ENCODE measurements at places on chromosomes 12 and 14.

DNA sequence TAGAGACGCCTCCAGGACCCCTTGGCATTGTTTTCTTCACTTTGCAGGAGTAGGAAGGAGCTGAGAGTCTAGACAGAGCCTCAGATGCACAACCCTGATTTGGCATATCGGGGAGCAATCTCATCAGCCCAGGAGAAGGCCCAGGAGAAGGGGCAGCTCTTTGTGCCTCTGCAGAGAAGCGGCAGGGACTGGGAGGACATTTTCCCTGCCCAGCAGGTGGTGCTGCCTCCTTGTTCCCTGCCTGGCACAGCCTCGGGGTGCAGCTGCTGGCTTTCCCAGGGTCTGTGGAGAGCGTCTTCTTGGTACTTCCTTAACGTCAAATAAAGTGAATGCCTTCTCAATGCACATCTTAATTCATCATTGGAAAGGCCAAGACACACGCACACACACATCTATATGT lies 419.5 kb downstream of the TMEM121 start:
- DNase-seq = no peak

DNA sequence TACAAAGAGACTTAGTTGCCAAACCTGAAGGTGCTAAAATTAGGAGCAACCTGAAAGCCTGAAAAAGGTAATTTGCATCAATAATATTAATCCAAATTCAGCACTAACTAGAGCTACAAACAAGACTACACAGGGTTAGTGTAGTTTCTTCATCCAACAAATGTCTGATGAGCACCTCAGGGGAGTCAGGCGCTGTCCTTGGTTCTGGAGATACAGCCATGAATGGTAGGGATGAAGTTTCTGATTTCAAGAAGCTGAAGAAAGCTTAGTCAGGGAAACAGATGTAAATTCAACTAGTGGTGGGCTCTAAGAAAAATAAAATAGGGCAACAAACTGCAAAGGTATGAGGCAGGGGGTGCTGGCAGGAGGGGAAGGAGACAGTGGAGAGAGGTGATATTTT lies 266.3 kb downstream of the GLT1D1 start:
- DNase-seq = no peak

- DNase-seq = no peak
These were observed at the start of gene ACSS3 for GRCh38 chr12:81077686-81078441. Gene ACSS3 (plus strand): TSS chr12:81078079. CDS start chr12:81078121, 42 bp downstream.

GRCh38 chr12:123761841-123762714 lies at the start of gene DNAH10:
Gene DNAH10 (plus strand): TSS chr12:123762301. CDS start chr12:123762337, 36 bp downstream.
- no peak for DNase-seq

DNA sequence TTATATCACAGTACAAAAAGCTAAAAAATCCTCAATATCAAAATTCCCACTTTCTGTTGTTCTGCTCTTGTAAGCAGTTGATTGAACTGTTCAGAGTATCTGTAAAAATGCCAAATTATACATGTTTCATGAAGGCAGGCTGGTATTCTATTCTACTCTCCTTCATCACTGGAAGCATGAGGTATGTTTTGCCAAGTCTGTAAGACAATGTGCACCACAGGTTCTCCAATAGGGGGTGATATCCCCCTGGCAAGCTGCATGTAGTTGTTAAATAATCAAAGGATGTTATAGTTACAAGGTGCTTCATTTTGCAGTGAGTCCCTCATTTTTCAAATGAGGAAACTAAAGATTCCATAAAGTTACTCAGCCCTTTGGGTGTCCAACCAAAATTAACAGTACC lies 15.1 kb upstream of the NEK9 start:
- DNase-seq = no peak

DNA sequence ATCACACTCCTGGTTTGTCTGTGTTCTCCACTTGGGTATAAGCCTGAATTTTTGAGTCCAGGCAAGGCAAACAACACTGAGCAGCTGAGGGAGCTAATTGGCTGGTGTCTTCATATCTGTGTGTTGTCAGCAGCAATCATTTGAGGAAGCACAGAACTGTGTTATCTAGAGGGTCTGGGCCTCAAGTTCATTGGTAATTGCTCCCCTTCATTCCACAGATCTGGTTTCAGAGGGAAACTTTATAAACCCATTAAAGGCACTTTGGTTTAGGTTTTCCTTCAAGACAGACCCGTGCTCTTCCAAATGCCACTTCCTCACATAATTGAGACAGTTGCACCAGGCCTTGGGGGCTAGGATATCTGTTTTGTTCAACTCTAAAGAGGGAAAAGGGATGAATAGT lies 5.6 kb downstream of the DACT1 start:
- DNase-seq = no peak

Measured in HS-5 (cell line).